ENCODE measurements at places on chromosomes 4 and X.

GRCh38 chr4:99219072-99219471, at the start of gene ADH6:
TSS of gene ADH6 (minus strand) at chr4:99219246. CDS start at chr4:99219152, 94 bp downstream.
- no peak for DNase-seq

DNA sequence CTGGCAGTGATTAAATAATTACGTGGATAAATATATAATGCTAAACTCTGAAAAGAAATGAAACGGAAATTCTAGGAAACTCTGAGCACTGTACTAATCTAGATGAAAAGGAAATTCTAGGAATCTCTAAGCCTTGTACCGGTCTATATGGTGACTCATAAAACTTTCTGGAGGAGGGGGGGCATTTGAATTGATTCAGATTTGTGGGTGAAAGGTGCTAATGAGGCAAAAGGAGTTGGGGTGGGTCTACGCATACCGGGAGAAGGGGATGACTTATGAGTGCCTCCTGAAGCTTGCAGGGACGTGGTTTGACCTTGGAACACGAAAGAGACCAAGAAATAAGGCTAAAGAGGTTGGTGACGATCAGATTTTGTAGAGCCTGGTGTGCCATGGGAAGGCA, 151.7 kb upstream of the CASK start:
- no peak for DNase-seq

- DNase-seq: no peak
Measured at GRCh38 chrX:111375747-111376146, 36.2 kb downstream of the DCX start.

GRCh38 chrX:78643874-78644273, 15.3 kb downstream of the RTL3 start:
- DNase-seq: no peak

- no peak for DNase-seq
Measured at GRCh38 chr4:39232100-39232499, 49.8 kb downstream of the WDR19 start.

DNA sequence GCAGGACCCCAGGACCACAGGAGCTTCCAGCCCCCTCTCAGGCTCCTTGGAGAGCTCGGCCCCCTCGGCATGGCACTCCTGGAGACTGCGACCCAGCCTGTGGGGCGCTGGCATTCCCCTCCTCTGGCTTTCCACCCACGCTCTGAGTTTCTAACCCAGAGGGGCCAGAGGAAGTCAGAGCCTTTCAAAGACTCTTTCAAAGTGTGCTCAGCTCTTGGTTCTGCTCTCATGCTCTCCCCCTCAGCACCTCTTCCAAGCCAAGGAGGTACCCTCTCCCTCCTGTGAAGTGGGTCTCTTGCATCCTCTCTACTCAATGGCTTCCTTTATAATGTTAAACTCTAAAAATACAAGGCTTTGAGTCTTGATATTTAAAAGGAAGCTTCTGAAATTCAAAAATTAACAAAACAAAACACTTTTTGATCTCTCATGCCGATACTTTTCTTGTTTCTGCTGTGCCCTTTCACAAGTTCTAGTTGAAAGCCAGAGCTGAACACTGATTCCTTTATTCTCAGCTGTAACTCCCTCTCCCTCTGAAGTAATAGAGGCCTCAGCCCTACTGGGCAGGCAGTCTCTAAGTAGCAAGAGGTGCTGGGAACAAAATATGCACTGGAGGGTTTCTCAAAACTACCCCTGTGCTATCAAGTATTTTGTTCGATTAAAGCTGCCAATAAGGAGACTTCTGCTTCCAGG, 82.8 kb downstream of the NAT8L start:
- DNase-seq: no peak

DNA sequence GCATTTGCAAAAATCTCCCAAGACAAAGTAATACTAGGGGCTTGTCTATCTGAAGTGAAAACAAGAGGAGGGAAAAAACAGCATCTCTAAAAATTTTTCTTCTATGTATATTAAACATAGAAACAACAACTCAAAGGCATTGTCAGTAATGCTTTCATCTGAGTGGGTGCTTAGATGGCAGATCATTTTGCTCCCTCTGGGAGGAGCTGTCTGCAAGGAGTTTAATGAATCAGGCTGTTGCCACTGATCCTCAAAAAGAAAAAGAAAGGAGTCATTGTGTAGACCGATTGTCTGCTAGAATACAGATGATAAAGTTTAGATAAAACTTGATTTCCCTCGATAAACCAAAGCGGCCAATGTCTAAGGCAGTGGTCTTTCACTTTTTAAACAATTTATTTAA, 49.7 kb upstream of the KLHL8 start:
- peak; percentile 44 for DNase-seq

- DNase-seq: no peak
Measured at GRCh38 chr4:82801910-82802521, 3.4 kb upstream of the SCD5 start.

DNA sequence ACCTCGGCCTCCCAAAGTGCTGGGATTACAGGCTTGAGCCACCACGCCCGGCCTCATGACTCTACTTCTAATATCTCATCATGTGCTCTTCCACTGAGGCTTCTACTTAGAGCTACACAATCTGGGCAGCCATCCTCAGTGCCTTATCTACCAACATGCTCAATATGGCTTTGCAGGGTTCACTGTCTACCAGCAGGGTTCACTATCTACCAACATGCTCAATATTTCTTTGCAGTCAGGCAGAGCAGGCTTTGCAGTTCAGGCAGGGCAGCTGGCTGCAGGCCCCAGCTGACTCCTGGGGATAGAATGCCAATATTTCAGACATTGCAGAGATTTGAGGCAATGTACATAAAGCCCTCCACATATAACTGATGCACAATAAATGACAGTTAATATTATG, 47.5 kb downstream of the PKD2 start:
- no peak for DNase-seq

GRCh38 chr4:111127841-111128240, 505.0 kb upstream of the PITX2 start:
- no peak for DNase-seq

DNA sequence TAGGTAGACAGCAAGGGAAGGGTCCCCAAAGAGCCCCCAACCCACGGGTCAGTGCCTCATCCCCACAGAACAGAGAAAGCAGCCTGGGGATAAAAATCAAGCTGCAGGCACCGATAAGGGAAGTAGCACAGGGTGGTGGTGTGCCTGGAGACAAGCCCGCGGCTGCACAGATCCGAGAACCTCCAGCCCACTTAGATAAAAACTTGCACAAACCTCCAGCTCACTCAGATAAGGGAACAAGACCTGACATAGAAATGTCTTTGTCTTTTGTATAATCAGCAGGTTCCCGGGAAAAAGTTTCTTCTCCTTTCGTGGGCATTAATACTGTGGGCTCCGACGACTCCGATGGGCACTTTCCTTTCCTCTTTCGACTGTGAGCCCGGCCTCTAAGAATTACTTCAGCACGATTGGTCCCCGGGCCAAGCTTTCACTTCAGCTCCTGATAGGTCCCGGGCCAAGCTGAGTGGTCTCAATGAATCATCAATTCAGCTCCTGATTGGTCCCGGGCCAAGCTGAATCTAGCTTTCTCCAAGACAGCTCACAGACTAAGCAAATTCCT, 32.4 kb downstream of the PRDX4 start:
- DNase-seq: no peak

GRCh38 chr4:181566490-181566889, 676.7 kb upstream of the TENM3 start:
- DNase-seq: no peak

DNA sequence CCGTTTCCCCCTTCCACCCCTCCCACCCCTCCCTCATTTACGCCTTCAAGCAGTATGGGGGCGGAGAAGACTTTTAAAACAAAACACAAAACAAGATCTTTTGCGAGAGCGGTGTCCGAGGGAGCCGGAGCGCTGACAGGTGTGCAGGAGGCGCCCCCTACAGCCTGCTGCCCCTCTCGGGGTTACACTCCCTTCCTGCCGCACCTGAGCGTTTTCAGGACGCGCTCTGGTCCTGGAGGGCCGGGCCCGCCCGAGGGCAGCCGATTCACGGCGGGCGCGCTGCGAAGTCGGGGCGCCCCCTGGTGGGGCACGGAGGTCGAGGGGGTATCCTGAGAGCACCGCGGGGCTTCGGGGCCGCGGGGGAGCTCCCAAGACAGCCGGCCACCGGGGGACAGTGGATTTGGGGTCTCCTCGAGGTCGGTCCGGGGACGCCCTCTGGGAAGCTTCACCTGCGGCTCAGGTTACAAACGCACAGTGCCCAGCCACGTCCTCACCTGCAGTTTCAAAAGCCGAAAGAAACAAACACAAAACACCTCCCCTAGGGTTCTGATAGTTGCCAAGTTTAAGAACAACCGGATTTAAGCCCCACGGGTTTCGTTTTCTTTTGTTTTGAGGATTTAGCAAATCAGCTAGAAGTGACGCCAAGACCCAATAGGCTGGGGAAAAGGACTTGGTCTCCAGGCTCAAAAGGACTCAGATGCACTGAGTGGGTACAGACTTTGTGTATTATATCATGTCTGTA, 8.0 kb upstream of the NEUROG2 start:
- DNase-seq: no peak

GRCh38 chrX:13048280-13048679, 3.9 kb upstream of the FAM9C start:
- DNase-seq: no peak

- DNase-seq: no peak
Measured at GRCh38 chr4:145511913-145512522, 30.4 kb downstream of the SMAD1 start.

- no peak for DNase-seq
Measured at GRCh38 chr4:184810720-184811119, 15.0 kb downstream of the ACSL1 start.

GRCh38 chr4:22744478-22745062, 51.8 kb downstream of the GBA3 start:
- DNase-seq: no peak

All from dorsolateral prefrontal cortex (tissue), 122 donors.